ENCODE measurements at places on chromosomes 6 and 20.

- no peak for DNase-seq
Observed at GRCh38 chr6:145469021-145469420, 266.3 kb downstream of the EPM2A start.

- DNase-seq = no peak
Observed at GRCh38 chr6:43478008-43478372, 620 bp downstream of the TJAP1 start.

- no peak for DNase-seq
Observed at GRCh38 chr20:62227977-62228958, 8.2 kb upstream of the HRH3 start.

- DNase-seq = no peak
Observed at GRCh38 chr20:23142162-23143050, 56.3 kb upstream of the CD93 start.

DNA sequence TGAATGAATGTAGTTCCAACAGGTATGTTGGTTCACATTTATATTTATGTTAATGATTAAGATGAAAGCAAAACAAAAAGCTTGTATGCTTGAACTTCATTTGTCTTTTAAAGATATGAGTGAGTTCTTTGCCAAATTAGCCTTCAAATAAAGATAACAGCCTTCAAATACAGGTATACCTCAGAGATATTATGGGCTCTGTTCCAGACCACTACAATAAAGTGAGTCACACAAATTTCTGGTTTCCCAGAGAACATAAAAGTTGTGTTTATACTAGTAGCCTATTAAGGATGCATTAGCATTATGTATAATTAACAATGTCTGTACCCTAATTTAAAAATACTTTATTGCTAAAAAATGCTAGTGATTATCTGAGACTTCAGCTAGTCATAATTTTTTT lies 245.3 kb upstream of the MAN1A1 start:
- no peak for DNase-seq

- DNase-seq = no peak
Observed at GRCh38 chr20:23203951-23204730, 118.0 kb upstream of the CD93 start.

DNA sequence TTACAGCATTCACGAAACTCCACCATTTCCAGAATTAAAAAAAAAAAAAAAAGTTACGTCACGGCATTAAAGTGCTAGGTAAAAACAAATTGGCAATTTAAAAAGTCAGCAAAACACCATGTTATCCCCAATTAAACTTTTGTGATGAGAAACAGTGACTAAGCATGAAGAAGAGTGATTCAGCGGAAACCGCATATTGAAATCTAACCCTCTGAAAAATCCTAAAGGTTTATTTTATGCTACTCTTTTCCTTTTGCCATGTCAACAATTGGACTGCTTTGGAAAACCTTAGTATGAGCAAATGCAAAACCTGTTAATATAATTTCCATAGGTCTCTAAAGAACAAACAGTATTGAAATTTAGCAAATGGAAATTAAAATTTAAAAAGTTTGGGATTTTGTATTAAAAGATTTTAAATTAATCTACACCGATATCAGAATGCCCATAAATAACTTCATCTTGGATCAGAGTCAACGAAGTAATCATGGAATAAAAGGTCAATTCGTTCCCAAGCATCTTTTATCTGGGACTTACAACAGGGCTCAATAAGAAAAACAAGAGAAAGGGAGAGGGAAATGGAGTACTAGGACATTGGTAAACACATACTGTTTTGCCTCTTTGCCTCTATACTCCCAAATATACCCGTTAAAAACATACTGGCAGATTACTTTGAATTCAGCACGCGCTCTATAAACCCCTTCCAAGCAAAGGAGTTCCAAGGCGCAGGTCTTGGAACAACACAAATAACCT lies 1.1 kb downstream of the FBXO30 start:
- DNase-seq = no peak

DNA sequence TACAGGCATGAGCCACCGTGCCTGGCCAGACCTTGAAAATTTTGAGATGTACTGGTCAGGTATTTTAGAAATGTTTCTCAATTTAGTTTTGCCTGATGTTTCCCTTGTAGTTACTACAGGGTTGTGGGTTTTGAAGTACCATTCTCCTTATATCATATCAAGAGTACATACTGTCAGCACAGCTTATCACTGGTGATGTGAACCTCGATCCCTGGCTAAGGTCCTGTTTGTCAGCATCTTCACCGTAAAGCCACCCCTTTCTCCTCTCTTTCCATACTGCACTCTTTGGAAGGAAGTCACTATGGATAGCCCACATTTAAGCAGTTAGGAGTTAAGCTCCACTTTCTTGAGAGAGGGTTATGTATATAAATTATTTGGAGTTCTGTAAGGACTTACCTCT lies 27.8 kb downstream of the PHACTR2 start:
- no peak for DNase-seq

GRCh38 chr6:136148051-136148450 lies 102.1 kb downstream of the MTFR2 start:
- DNase-seq = no peak

DNA sequence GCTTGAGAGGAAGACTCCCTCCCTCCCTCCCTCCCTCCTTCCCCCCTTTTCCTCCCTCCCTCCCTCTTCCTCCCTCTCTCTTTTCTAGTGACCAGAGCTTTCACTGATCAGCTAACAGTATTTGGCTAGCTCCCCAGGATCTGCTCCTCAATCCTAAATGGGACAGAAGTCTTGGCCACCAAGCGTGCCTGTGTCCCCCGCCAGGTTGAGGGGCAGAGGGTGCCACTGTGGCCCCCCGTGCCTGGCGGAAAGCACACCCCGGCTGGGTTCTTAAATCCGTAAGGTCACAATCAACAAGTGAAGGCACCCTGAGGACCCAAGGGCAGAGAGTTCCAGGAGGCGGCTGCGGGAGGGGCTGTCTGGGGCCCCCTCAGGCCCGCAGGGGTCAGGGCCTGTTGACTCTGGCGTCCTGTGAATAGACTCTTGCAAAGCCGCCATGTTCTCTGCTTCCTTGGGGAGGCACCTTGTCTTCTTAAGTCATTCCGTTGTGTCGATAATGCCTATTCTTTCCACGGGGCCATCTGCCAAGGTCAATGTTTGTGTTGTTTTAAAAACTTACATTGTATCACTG lies 38.9 kb upstream of the STX16 start:
- no peak for DNase-seq

DNA sequence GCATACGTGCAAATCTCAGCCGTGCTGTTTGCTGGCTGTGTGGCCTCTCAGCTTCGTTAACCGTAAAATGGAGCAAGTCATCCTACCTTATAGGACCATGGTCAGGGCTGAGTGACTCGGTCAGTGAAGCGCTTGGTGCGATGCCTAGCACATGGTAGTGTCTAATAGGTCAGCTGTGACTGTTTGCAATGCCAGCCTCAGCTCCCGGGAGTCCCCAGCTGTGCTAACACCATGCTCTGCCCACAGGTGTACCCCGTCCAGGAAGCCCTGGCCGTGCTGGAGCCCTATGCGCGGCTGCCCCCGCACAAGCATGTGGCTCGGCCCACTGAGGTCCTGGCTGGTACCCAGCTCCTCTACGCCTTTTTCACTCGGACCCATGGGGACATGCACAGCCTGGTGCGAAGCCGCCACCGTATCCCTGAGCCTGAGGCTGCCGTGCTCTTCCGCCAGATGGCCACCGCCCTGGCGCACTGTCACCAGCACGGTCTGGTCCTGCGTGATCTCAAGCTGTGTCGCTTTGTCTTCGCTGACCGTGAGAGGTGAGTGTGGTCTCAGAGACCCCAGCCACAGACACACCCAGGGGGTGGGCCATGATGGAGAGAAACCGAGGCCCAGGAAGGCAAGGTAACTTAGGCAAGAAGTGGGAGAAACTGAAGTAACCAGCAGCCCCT lies 10.6 kb downstream of the TRIB3 start:
- no peak for DNase-seq

Measured in stimulated activated CD4-positive, alpha-beta T cell treated with anti-CD3 and anti-CD28 coated beads, Interleukin-12 subunit alpha, Interleukin-12 subunit beta, amount 100 ng/mL, for 4 hours (primary cell).